ENCODE measurements at places on chromosomes 16 and 17. TPM values are rescaled to one million over a fixed set of nuclear protein-coding genes. Genes with fewer than 3 reads are reported as not detected.

- peaks cover 2% of the 10 kb centered on the region for H3K36me3 ChIP-seq
- no peak overlapping the region for H3K27ac ChIP-seq
- DNase-seq = no peak
- H3K4me3 ChIP-seq = no peak overlapping the region
- H3K27me3 ChIP-seq = no peaks in the 10 kb centered on the region
- H3K4me1 ChIP-seq = no peaks in the 10 kb centered on the region
Observed at GRCh38 chr17:49734515-49735490, 27.0 kb upstream of the SLC35B1 start.

GRCh38 chr17:31609331-31609730 is 217.9 kb downstream of the RAB11FIP4 start:
- no peaks in the 10 kb centered on the region for H3K36me3 ChIP-seq
- no peaks in the 10 kb centered on the region for H3K27me3 ChIP-seq
- DNase-seq = no peak
- H3K4me3 ChIP-seq = no peak overlapping the region
- no peak overlapping the region for H3K27ac ChIP-seq

- peaks cover 28% of the 10 kb centered on the region for H3K4me1 ChIP-seq
- no peak overlapping the region for H3K27ac ChIP-seq
- no peaks in the 10 kb centered on the region for H3K36me3 ChIP-seq
- no peak overlapping the region for H3K4me3 ChIP-seq
- DNase-seq = no peak
- H3K27me3 ChIP-seq = peaks cover 17% of the 10 kb centered on the region
Observed at GRCh38 chr17:9236286-9237052, 215.2 kb downstream of the NTN1 start.

DNA sequence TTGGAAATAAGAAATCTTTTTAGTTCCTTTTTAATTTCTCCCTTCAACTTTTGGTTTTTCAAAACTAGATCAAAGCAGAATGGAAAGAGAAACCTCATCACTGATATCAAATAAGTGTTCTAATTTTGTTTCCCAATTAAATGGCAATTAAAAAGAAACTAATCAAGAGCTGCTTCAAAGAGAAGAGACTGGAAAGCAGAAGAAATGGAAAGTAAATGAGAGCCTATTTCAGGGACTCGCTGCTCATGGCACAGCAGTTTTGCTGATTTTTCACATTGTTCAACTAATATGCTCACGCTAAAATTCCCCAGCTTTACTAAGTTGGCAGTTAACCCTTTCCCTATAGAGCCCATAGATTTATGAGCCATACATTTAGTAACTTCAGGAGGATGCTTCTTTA is 6.5 kb downstream of the NMT1 start:
- DNase-seq = no peak
- H3K4me1 ChIP-seq = no peaks in the 10 kb centered on the region
- peaks cover 31% of the 10 kb centered on the region for H3K36me3 ChIP-seq
- H3K4me3 ChIP-seq = no peak overlapping the region
- H3K27me3 ChIP-seq = no peaks in the 10 kb centered on the region
- no peak overlapping the region for H3K27ac ChIP-seq

DNA sequence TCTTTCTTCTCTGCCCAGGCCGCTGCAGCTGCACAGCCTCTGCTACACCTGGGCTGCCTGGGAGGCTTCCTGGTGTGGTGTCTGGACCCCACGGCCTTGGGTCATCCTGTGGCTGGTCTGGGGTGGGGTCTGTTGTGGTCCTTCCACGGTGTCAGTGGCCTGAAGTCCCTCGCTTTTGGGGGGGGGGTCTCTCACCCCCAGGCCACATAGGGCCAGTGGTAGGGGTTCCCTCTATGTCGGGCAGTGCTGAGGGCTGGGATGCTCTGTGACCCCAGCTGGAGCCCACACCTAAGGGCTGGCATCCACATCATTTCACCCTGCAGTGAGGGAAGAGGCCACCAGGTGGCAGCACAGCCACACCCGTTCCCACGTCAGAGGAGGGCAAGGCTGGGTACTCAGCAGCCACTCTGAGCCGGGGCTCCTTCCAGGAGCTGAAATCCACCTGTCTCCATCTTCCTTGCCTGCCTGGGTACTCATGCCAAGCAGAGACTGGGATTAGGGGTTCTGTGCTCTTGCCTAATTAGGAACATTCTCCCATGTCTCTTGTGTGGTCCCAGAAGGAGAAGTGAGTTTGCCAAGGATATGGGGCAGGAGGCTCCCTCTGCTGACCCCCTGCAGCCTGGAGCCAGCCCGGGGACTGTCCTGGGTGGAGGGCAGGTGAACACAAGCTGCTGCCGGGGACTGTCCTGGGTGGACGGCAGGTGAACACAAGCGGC is 13.0 kb downstream of the ENGASE start:
- H3K4me1 ChIP-seq = no peaks in the 10 kb centered on the region
- no peak overlapping the region for H3K27ac ChIP-seq
- H3K36me3 ChIP-seq = peaks cover under 1% of the 10 kb centered on the region

DNA sequence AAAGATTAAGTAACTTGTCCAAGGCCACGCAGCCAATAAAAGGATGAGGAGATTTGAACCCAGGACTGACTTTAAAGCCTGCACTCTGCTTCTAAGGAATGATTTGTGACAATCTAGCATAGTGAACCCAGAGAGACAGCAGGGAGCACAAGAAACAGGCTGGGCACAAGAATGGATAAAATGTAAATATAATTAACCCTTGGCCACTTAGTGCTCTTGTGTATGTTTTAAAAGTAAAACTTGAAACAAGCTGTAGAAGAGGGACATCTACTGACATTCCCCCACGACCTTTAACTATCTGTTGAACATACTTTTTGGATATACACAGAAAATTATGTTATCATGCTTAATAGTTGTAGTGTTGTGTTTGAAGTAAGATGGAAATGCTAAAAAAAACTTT is 141.9 kb upstream of the PMFBP1 start:
- DNase-seq = no peak
- peaks cover 6% of the 10 kb centered on the region for H3K4me1 ChIP-seq
- no peaks in the 10 kb centered on the region for H3K27me3 ChIP-seq
- H3K4me3 ChIP-seq = no peak overlapping the region

DNA sequence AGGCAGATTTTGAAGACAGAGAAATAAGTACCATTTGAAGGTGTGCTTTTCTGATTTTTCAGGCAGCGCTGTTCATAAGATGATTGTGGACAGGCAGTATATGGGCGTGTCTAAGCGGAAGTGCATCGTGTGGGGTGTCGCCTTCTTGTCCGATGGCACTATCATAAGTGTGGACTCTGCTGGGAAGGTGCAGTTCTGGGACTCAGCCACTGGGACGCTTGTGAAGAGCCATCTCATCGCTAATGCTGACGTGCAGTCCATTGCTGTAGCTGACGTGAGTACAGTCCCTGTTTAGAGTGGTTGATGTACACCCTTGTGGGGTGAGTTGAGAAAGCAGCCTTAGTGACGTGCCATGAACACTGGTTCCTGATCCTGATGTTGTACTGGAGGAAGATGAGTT is 10.7 kb downstream of the UTP4 start:
- no peaks in the 10 kb centered on the region for H3K4me1 ChIP-seq
- no peak for DNase-seq
- H3K27ac ChIP-seq = no peak overlapping the region
- H3K27me3 ChIP-seq = no peaks in the 10 kb centered on the region

DNA sequence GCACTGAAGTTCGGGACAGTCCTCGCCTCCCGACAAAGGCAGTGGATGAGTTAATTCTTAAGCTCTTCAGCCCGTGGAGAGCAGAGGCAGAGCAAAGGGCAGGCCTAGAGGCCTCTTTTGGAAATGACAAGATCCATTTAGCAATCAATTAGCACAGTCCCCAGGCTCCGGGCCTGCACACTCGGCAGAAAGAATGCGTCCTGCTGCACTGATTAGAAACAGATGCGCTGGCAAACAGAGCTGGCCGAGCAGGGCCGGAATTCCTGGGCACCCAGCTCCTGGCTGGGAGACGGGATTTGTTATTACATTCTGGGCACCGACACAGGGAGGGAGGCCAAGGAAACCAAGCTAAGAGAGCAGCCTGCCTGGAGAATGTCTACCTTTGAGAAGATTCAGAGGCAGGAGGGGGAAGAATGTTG is 162.9 kb downstream of the COPRS start:
- H3K27ac ChIP-seq = no peak overlapping the region
- H3K27me3 ChIP-seq = no peaks in the 10 kb centered on the region
- no peak overlapping the region for H3K4me3 ChIP-seq
- peaks cover 4% of the 10 kb centered on the region for H3K4me1 ChIP-seq

DNA sequence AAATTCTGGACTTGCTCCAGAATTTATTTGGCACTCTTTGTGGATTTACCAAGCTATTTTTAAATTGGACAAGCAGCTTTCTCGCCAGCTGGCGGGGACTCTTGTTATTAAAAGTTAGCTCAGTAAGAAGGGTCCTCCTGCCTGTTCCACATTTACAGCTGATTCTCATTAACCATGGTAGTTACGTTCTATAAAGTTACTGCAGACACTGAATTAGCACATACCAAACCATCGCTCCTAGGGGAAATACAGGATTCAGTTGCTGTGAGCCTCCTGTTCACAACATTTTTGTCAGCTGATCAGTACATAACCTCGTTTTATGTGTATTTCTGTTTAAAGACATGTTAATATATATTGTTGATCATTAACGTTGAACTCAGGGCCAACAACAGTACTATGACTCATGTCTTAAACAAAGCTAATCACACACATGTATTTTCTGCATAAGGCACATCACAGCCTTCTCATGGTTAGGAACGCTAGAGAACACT is 4.2 kb downstream of the LDAF1 start:
- no peak overlapping the region for H3K4me3 ChIP-seq
- peaks cover 22% of the 10 kb centered on the region for H3K4me1 ChIP-seq
- H3K27ac ChIP-seq = peak overlapping the region; percentile 89
- DNase-seq = no peak
- peaks cover 4% of the 10 kb centered on the region for H3K27me3 ChIP-seq

DNA sequence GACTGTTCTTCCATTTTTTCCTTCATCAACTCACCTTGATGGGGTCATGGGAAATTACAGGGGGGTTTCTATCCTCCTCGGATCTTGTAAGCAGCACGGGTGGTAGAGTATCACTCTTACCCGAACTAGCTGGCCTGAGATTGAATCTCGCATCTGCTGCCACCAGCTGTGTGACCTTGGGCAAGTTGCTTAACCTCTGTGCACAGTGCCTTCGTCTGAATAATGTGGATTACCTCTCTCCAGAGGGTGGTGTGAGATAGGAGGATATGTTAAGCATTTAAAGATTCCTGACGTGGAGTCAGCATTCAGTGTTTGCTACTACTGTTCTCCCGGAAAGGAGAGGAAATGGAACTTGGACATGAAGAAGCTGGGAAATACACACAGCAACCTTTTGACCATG is 24.4 kb downstream of the LASP1 start:
- H3K4me1 ChIP-seq = peaks cover 36% of the 10 kb centered on the region
- H3K27ac ChIP-seq = peak overlapping the region; percentile 86
- H3K36me3 ChIP-seq = peaks cover 25% of the 10 kb centered on the region

GRCh38 chr17:15432807-15433611 is 34.4 kb downstream of the CDRT4 start:
- H3K4me3 ChIP-seq = no peak overlapping the region
- DNase-seq = no peak
- H3K27ac ChIP-seq = no peak overlapping the region
- peaks cover 6% of the 10 kb centered on the region for H3K4me1 ChIP-seq

DNA sequence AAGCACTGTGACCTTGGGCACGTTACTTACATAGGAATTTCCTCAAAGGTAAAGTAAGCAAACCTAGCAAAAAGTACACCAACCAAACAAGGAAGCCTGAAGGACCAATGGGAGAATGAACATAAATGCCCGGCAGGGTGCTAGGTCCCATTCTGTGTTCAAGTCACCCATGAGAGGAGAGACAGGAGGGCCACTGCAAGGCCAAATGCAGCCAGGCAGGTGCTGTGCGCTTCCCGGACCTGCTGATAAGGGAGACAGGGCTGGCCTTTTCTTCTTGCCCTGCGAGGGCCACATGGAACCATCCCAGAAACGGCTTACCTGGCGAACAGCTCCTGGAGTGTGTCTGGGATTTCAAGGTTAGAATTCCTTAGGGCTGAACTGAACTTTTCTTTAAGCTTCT is 69.0 kb downstream of the GTF3C1 start:
- DNase-seq = no peak
- H3K36me3 ChIP-seq = peaks cover 75% of the 10 kb centered on the region
- H3K4me1 ChIP-seq = no peaks in the 10 kb centered on the region
- no peak overlapping the region for H3K27ac ChIP-seq

DNA sequence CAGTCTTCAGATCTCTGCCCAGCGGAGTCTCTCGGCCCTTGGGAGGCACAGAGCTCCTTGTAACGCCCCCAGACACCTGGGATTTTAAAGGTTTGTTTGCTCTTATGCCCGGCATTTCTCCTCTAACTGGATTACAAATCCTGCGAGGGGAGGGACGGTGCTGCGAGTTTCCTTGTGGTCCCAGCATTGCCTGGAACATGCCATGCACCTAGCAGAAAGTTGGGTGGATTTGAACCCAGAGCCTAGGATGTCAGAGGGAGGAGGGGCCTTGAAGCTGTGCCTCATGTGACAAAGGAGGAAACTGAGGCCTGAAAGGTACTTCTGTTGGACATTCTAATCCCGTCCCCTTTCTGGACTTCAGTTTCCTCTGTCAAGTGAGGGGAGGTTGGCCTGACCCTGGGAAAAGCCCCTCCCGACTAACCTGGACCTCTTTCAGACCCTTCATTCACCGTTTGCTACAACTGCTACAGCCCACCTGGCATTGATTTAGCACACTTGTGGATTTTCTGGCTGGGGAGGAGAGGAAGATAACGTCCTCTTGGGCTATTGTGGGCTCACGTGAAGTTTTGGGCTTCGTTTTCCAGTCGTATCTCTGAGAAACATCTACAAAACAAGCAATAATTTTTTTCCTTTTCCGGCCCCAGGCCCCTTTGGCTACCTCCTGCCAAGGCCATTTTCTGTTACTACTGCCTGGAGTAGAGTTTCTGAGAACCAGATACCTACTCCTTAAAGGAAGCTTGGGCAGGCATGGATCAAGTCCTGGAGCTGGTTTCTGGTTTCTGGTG is 30.9 kb downstream of the MRC2 start:
- H3K27me3 ChIP-seq = no peaks in the 10 kb centered on the region
- DNase-seq = peak; percentile 3
- no peak overlapping the region for H3K4me3 ChIP-seq
- no peak overlapping the region for H3K27ac ChIP-seq
- peaks cover 22% of the 10 kb centered on the region for H3K4me1 ChIP-seq

DNA sequence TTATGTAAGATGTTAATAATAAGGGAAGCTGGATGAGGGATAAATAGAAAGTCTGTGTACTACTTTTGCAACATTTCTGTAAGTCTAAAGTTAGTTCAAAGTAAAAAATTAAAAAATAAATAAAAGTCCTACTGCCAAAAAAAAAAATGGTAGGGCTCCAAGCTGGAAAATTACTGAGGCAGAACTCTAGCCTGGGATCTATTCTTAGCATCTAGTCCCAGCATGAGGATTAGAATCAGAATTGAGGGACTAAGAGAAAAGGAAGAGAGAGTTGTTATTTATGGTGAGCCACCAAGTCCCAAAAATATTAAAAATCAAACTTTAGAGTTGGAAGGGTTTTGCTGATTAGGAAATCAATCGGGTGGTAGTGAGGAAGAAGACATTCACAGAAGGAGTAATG is 110.3 kb downstream of the CYB561 start:
- no peak overlapping the region for H3K4me3 ChIP-seq
- H3K36me3 ChIP-seq = no peaks in the 10 kb centered on the region
- no peaks in the 10 kb centered on the region for H3K4me1 ChIP-seq
- H3K27me3 ChIP-seq = no peaks in the 10 kb centered on the region
- no peak for DNase-seq

GRCh38 chr17:57484826-57485565 is 228.7 kb downstream of the MSI2 start:
- no peak overlapping the region for H3K4me3 ChIP-seq
- H3K36me3 ChIP-seq = no peaks in the 10 kb centered on the region
- H3K4me1 ChIP-seq = peaks cover 35% of the 10 kb centered on the region
- peak overlapping the region; percentile 4 for H3K27ac ChIP-seq
- no peaks in the 10 kb centered on the region for H3K27me3 ChIP-seq
- no peak for DNase-seq

Gene RMI2
- total RNA-seq = 79.0 TPM

Gene PNMT
- 2.4 TPM for total RNA-seq

Gene PHKB
- 44.2 TPM for total RNA-seq

Gene ADAM11
- 4.1 TPM for total RNA-seq

Gene TLCD3B
- 30.3 TPM for total RNA-seq

Gene CA4
- total RNA-seq = 5.4 TPM

Gene LYRM9
- 3.6 TPM for total RNA-seq

Data from WTC11 (cell line).